ENCODE measurements at places on chromosomes 1 and 21.

GRCh38 chr1:39800471-39800835 is 11.8 kb upstream of the BMP8B start:
- DNase-seq = no peak

DNA sequence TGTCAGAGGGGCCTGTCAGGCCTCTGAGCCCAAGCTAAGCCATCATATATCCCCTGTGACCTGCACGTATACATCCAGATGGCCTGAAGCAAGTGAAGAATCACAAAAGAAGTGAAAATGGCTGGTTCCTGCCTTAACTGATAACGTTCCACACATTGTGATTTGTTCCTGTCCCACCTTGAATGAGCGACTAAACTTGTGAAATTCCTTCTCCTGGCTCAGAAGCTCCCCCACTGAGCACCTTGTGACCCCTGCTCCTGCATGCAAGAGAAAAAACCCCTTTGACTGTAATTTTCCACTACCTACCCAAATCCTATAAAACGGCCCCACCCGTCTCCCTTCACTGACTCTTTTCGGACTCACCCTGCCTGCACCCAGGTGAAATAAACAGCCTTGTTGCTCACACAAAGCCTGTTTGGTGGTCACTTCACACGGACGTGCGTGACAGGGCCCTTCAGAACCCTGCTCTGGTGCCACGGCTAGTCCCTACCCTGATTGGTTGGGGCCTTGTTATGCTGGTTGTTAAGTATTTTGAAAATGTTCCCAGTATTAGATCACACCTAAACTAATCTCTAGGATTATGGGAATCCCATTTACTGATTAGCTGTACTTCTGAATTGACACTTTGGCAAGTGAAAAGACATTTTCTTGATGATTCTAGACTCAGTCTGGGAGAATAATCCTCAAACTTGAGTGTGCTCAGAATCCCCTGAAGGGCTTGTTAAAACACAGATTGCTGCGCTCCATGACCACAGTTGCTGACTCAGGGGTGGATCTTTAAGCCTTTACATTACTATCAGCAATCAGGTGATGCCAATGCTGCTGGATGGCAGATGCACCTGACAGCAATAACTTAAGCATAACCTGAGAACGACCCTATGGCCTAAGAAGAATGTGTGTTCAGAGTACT is 28.8 kb upstream of the SPATA6 start:
- no peak for DNase-seq

- no peak for DNase-seq
Measured at GRCh38 chr1:172357753-172358385, 62.6 kb upstream of the C1orf105 start.

DNA sequence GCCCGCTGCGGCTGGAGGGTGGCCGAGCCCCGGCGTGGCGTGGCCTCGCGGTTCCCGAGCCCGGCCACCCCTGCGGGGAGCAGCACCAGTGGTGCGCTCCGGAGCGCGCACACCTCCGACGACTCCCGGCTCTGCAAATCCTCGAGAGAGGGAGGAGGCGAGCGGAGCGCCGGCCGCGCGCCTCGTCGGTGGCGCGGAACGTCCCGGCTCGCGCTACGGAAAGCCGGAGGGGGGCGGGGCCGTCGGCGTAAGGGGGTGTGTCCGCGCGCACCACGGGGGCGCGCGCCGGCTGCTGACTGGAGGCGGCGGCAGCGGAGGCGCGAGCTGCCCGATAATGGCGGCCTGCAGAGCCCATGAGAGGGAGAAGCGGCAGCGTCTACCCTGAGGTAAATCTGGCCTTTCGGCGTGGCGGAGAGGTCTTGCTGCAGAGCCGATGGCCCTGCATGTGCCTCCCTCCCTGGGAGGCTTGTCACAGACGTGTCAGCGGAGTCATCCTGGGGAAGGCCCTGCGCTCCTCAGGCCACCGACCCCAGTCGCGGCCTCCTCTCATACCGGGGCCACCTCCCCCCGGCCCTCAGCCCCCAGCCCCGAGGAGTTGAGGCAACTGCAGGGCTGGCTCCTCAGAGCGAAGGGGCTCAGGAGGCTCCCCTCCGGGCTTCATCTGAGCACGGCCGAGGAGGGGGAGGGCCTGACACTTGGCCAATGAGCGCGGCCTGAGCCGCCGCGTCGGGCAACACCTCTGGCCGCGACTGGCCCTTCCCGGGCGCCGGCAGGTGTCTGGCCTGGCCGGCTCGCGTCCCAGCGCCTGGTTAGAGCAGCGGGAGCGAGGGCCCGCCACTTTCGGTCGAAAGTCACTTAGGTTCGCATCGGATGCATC is at the start of gene PDIK1L:
TSS of gene PDIK1L (plus strand) at position 295 of the 877 bp plus-strand sequence. CDS start 2,485 bp downstream, outside the sequence.
- peak; percentile 87 for DNase-seq

GRCh38 chr1:20551161-20551560 is 1.2 kb upstream of the FAM43B start:
- DNase-seq = no peak

DNA sequence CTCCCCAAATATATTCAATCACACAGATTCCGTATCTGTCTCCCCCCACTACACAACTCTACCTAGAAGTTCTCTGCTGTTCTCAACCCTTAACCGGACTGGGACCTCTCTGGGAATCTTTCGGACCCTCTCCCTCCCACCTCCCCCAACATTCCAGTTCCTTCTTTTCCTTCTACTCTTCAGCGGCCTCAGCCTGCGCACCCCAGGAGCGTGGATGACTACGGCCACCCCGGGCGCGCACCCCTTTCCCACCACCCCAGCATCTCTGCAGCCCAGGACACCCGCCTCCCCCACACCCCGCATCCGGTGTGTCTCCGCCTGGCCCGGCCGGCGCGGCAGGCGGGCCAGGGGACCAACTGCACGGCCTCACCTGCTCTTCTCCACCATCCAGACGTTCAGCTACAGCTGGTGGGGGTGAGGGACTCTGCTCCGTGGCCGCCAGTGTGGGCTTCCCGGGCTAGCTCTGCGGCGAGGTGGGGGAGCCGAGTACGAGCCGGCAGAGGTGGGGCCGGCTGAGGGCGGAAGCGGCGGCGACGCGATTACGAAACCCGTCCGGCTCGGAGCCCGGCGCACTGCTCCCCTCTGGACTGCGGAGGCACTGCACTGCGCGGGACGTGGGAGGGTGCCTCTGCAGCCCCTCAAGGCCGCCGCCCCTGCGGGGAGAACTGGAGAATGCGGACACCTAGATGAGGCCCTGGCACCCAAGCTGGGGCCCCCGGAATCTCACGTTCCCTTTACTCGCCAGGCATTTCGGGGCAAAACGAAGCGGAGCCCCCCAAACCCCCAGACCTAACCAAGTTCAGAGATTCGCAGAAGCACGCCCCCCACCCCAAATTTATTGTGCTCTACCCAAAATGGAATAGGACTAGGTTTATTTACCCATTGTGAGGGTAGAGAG is at the start of gene CDC42SE1:
TSS of gene CDC42SE1 (minus strand) at position 514 of the 898 bp plus-strand sequence. CDS start 3,892 bp downstream, outside the sequence.
- DNase-seq = peak; percentile 73

DNA sequence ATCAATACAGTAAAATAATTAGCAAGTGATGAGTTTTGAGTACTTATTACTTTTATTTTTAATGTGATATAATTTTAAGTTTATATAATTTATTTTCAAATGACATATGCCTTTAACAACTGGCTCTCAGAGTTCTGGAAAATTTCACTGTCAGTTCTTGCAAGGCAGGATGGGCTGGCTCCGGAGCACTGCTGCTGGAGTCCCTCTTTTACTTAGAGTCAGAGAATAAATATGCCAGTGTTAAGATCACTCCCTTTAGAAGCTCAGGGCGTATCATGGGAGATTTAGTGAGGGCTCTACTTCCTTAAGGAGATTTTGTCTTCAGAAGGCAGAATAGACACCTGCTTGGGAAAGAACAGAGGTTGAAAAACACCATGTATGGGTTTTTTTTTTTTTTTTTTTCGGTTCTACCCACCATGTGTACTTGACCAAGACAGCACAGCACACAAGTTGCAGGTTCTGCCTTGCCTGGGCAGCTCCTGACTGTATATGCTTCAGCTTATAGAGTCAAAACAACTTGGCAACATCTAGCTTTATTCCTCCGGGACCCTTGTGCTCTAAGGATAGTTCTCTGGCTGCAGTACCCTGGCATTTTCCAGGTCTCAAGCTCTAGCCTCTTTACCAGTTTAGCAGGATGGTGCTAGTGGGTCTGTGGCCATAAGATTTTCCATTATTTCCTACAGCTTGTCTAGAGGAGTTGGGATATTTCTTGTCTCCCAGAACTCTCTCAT is 29.7 kb upstream of the FMOD start:
- DNase-seq = no peak

DNA sequence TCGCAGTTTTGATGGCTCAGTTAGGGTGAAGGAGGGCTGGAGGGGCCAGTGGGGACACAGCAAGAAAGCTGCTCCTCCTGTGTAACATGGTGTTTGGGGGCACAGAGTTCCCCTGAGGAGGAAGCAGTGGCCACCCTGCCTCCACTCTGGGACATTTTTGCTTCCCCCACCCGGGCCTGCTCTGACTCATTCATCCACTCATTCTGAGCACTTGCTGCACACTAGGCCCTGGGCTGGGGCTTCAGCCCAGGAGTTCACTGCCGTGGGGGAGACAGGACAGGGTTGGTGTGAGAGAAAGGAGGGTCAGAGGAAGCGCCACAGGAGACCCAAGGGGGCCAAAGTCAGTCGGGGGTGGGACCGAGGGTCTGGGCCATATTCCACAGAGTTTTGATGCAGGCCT is 41.4 kb upstream of the ACOT11 start:
- no peak for DNase-seq

DNA sequence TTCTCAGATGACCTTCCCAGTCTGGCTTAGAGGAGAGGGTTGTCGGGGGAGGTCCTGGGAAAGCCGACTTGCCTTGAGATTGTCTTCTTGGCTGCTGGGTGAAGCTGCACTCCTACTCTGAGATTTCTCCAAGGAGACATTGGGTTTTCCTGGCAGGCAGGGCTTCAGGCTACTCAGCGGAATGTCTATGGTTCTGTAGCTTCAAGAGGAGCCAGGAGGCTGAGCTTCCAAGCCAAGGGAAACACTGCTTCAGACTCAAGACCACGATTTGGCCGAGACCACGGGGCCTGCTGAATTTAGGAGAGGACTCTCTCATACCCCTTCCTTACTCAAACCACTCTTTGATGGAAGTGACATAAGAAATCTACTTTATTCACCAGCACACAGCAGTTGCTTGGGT is 67.8 kb downstream of the NTMT2 start:
- no peak for DNase-seq

- no peak for DNase-seq
Measured at GRCh38 chr1:153577624-153578051, 12.0 kb upstream of the S100A2 start.

DNA sequence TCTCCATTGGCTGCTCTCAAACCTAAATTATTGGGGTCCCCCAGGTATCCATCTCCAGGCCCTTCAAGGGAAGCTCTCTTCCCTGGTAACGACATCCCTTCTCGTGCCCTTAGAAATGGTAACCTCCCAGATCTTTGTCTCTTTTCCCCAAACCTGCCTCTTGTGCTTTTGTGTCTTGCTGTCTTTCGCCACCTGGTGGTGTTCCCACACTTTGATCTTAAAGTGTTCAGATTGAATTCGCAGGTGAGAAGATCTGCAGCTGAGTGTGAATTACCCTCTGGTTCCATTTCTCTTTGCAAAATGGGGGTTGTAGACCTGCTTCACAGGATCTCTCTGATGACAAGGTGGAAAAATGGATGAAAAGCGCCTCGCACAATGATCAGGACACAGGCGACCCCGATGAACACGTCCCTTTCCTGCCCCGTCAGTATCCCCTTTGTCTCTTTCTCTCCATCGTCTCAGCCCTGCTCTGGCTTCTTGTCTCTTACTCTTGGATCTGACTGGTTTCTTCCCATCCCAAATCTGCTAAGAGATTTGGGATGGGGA is 53.1 kb downstream of the DOP1B start:
- DNase-seq = peak; percentile 9

DNA sequence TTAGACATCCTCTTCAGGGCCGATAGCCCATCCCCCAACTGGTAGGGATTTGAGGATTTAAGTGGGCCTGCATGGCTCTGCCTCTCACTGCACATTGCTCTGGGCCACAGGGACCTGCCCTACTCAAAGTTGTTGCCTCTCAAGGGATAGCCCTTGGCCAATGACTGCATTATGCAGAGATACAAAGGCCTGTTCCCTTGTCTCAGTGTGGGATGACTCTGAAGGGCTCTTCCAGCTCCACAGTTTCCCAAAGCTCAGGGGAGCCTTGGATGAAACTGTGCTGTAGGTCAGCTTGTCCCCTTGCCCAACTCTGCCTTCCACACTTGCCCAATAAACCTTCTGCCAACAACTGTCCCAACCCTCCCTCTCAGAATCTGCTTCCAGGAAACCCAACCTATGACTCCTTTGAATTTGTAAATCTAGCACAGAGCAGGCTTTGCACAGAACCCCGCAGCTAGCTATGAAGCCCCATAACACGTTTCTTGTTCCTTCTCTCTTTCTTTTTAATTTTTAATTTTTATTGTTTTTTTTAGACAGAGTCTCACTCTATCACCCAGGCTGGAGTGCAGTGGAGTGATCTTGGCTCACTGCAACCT is 42.5 kb downstream of the SLC9C2 start:
- DNase-seq = no peak

GRCh38 chr1:209354840-209355165 is 228.7 kb upstream of the CAMK1G start:
- DNase-seq = no peak

DNA sequence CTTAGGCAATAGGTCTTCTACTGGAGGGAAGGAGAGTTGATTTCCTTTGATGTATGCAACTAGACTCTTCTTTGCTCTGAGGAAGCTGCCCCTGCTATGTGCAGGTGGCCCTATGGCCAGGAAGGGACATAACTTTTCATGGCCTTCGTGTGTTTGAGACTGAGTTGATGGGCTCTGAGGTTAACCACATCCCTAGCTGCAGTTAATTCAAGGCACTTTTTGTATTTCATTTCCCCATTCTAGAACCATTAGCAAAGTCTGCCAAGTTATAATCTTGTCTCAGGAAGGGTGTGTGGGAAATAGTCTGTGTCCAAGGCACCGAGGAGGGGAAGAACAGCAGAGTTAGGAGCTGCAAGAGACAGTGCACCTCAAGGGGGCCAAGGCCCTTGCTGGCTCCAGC is 2.5 kb downstream of the FCRL4 start:
- DNase-seq = no peak

DNA sequence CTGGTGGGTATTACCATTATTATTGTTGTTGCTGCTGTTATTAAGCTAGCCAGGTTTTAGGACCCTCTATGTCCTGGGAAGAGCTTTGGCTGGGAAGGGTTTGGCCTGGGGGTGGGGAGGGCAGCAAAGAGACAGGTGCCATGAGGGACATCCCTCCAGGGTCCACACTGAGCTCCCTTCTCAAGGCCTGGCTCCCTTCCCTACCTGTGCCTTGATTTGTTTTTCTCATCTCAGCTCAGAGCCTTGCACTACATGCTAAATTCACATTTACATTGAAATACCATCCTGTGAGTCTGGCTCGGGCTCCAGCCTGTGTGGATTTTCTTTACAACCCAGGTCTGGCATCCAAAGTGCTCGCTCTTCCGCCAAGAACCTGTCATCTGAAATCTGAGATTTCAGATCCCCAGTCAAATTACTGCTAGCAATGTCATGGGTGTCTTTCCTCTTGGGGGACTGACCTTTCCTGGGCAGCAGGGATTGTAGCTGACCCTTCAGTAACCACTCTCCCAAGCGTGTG is 536.3 kb downstream of the PTPRU start:
- no peak for DNase-seq

GRCh38 chr21:35606146-35606545 is 454.2 kb downstream of the SETD4 start:
- DNase-seq = no peak

- no peak for DNase-seq
Measured at GRCh38 chr1:102853701-102854187, 254.6 kb downstream of the COL11A1 start.
